ENCODE measurements at places on chromosomes 3 and 15.

- no peak for DNase-seq
These were observed 108.7 kb upstream of the ALDH1A3 start for GRCh38 chr15:100770661-100771584.

DNA sequence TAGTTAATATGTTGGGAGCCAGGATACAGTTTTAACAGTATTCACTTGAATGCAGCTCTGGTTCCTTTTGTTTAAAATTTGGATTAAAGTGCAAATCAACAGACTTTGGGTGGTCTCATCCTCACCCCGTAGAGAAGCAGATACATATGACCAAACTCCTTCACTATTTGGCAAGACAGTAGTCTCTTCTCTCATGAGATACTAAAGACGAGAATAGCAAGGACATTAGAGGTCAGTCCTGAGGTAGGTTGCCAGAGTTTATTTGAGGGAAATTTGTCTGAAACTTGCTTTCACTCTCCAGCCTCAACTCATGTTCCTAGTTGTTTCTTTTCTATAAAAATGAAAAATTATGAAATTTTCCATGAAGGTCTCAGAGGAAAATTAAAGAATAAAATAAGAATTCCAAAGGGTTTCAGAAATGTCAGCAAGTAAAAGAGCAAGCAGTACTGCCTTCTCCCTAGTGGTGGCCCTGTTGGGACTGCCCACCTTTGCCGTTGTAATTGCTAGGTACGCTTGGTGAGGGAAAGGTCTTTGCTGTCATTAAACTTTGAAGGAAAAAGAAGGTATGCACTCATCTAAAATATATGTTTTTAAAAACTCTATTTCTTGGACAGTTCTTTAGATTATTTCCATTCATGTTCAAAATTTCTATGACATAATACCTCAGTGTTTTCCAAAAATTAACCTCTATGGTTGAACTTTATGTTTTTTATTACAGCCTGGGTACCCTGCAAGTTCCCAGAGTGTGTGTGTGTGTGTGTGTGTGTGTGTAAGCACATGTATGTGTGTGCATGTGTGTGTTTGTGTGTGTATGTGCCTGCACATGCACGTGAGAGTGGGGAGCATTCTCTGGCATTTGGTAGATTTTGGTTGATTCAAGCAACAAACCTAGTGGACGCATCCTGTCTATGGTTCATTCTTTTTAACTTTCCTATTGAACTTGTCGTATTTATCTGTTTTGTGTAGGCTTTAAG, 111.4 kb downstream of the CMSS1 start:
- DNase-seq = no peak

DNA sequence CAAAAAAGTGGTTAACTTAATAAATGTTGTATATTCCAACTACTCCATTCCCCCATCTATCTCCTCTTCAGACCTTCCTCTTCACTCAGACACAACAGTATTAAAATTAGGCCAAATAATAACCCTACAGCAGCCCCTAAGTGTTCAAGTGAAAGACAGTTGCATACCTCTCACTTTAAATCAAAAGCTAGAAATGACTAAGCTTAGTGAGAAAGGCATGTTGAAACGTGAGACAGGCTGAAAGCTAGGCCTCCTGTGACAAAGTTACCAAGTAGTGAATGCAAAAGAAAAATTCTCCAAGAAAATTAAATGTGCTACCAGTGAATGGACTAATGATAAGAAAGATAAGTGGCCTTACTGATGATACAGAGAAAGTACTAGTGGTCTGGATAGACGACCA, 71.7 kb downstream of the ANKRD28 start:
- no peak for DNase-seq

GRCh38 chr15:65326818-65327217, 22.3 kb downstream of the RNU5B-1 start:
- DNase-seq = no peak

DNA sequence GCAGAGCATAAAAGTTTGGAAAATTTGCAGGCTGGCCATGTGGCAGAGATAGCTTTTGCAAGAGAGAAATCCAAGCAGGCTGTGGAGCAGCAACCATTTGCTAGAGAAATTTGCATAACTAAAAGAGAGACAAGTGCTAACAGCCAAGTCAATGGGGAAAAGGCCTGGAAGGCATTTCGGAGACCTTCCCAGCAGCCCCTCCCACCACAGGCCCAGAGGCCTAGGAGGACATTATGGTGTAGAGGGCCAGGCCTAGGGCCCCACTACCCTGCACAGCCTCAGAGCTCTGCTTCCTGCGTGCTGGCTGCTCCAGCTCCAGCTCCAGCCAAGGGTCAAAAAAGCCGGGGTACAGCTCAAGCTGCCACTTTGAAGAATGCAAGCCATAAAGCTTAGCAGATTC, 82.7 kb downstream of the MYO5A start:
- DNase-seq = no peak

GRCh38 chr3:194250098-194251002, 100.8 kb downstream of the CPN2 start:
- DNase-seq = no peak

DNA sequence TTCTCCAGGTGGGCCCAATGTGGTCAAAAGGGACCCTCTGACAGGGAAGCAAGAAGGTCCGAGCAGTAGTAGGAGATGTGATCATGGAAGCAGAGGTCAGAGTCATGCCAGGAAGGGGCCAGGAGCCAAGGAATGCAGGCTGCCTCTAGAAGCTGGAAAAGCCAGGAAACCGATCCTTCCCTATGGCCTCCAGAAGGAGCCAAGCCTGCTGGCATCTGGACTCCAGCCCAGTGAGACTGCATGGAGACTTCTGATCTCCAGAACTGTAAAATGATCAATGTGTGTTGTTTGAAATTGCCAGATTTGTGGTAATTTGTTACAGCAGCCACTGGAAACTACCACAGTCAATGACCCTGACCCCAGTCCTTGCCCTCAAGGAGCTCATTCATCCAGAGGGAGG, 56.8 kb upstream of the SPATA12 start:
- DNase-seq = no peak

GRCh38 chr3:66344391-66344811, 123.6 kb downstream of the SLC25A26 start:
- no peak for DNase-seq
